ENCODE measurements at places on chromosomes 6 and 20.
A peak's percentile ranks its signal among the peaks of the same experiment; 100 is the strongest.

DNA sequence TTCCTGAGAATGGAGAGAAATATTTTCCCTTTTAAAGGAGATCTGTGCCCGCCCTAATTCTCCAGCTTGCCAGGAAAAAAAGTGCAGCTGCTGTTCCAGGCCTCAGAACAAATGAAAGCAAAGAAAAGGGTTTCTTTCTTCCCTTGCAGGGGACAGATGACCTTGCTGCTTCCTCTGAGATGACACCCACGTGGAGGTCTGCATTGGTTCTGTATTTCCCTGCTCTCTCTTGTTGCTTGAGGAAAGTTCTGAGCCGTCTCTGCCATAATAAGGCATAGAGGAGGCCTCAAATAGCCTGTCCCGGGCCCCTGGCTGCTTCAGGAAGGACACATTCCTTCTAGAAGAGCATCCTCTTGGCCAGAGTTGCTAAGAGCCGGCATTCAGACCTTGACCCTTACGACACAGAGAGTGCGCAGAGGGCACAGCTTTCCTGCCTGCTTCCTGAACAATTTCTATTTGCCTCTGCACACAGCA lies 501.8 kb upstream of the SULF2 start:
- H3K4me3 ChIP-seq, result no peak overlapping the region
- H3K27me3 ChIP-seq, result no peaks in the 10 kb centered on the region
- no peaks in the 10 kb centered on the region for H3K36me3 ChIP-seq
- peak; percentile 72 for DNase-seq
- H3K4me1 ChIP-seq, result peaks cover 24% of the 10 kb centered on the region

- H3K27ac ChIP-seq, result no peak overlapping the region
- no peaks in the 10 kb centered on the region for H3K4me1 ChIP-seq
- no peaks in the 10 kb centered on the region for H3K36me3 ChIP-seq
- no peaks in the 10 kb centered on the region for H3K27me3 ChIP-seq
- no peak for DNase-seq
These were observed 71.2 kb downstream of the KIAA0319 start for GRCh38 chr6:24574809-24575208.

DNA sequence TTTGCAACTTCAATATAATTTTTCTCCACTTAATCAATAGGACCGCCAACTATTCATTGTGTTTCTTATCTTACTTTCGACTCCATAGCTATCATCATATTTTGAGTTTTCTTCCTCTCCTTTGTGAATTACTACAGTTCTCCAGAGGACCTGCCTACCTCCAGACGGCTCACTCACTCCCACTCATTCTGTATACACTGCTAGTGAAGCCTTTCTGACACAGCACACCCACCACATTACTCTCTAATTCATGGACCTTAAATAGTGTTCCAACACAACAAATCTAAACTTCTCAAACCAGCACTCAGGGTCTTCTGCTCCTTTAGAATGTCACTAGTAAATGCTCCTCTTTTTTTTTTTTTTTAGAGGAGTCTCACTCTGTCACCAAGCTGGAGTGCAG lies 23.8 kb downstream of the FKBP5 start:
- peak overlapping the region; percentile 72 for H3K27ac ChIP-seq
- no peak for DNase-seq
- no peak overlapping the region for H3K4me3 ChIP-seq

DNA sequence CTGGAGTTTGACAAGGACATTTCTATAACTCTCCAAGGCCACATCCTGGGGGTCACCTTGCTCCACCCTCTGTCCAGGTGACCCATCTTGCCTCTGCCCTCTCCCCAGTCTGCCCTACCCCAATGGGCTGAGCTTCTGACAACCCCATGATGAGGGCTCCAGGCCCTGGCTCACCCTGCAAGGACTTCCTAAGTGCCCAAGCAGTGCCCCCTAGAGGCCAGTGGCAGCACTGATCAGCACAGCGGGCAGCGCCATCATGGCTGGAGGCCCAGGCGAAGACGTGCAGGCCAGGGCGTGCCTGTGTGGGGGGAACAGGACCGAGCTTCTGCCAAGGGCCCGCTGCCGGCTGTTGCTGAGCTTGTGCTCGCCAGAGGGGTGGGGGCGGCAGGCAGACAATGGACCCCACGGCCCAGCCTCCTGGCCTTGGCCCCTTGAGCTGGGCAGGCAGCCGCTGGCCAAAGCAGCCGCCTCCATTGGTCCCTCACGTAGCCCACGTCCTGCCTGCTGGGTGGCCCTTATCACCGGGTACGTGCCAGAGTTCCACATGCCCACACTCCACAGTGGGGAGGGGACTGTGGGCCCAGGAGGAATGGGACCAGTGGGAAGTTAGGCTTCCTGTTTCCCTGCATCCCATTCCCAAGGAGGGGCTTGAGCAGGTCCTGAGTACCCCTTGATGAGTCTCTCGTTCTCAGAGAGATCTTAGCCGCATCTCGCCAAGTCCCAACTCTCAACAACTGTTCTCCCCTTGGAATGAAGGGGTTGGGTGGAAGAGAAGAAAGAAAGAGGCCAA lies 64.3 kb downstream of the MRPL14 start:
- H3K4me3 ChIP-seq, result no peak overlapping the region
- H3K36me3 ChIP-seq, result no peaks in the 10 kb centered on the region
- DNase-seq, result no peak
- H3K27me3 ChIP-seq, result no peaks in the 10 kb centered on the region
- peak overlapping the region; percentile 98 for H3K27ac ChIP-seq
- peaks cover 64% of the 10 kb centered on the region for H3K4me1 ChIP-seq

GRCh38 chr6:111687652-111688051 lies 82.0 kb upstream of the TRAF3IP2 start:
- no peaks in the 10 kb centered on the region for H3K36me3 ChIP-seq
- DNase-seq, result no peak
- no peak overlapping the region for H3K27ac ChIP-seq

DNA sequence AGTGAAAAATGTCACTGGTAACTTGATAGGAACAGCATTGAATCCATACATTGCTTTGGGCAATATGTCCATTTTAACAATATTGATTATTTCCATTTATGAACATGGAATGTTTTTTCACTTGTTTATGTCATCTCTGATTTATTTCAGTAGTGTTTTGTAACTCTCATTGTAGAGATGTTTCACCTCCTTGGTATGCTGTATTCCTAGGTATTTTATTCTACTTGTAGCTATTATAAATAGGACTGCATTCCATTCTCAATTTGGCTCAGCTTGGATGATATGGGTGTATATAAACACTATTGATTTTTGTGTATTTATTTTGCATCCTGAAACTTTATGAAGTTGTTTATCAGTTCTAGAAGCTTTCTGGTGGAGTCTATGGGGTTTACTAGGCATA lies 730.3 kb downstream of the DOK5 start:
- DNase-seq, result no peak
- no peak overlapping the region for H3K4me3 ChIP-seq
- no peaks in the 10 kb centered on the region for H3K27me3 ChIP-seq

GRCh38 chr20:59657459-59658046 lies 53.2 kb downstream of the PHACTR3 start:
- no peaks in the 10 kb centered on the region for H3K4me1 ChIP-seq
- H3K36me3 ChIP-seq, result no peaks in the 10 kb centered on the region
- peaks cover 51% of the 10 kb centered on the region for H3K27me3 ChIP-seq
- no peak overlapping the region for H3K27ac ChIP-seq
- DNase-seq, result no peak

- H3K27ac ChIP-seq, result no peak overlapping the region
- DNase-seq, result no peak
- no peaks in the 10 kb centered on the region for H3K36me3 ChIP-seq
- H3K4me3 ChIP-seq, result no peak overlapping the region
- no peaks in the 10 kb centered on the region for H3K27me3 ChIP-seq
- H3K4me1 ChIP-seq, result no peaks in the 10 kb centered on the region
These were observed 196.2 kb downstream of the PAX1 start for GRCh38 chr20:21901470-21902275.

- no peak overlapping the region for H3K4me3 ChIP-seq
- H3K4me1 ChIP-seq, result no peaks in the 10 kb centered on the region
- no peak overlapping the region for H3K27ac ChIP-seq
- H3K36me3 ChIP-seq, result no peaks in the 10 kb centered on the region
- DNase-seq, result no peak
These were observed 112.9 kb upstream of the PDE7B start for GRCh38 chr6:135738636-135739035.

- peaks cover 31% of the 10 kb centered on the region for H3K4me1 ChIP-seq
- H3K27ac ChIP-seq, result no peak overlapping the region
- no peak overlapping the region for H3K4me3 ChIP-seq
- H3K36me3 ChIP-seq, result 0 out of 2 replicates have a peak, but pooled peaks cover 3% of the 10 kb centered on the region
- no peaks in the 10 kb centered on the region for H3K27me3 ChIP-seq
These were observed 36.7 kb downstream of the DTNBP1 start for GRCh38 chr6:15626160-15626559.

GRCh38 chr6:86477500-86478148 lies 459.7 kb upstream of the HTR1E start:
- no peak overlapping the region for H3K4me3 ChIP-seq
- no peak for DNase-seq
- H3K27ac ChIP-seq, result no peak overlapping the region
- H3K36me3 ChIP-seq, result no peaks in the 10 kb centered on the region

DNA sequence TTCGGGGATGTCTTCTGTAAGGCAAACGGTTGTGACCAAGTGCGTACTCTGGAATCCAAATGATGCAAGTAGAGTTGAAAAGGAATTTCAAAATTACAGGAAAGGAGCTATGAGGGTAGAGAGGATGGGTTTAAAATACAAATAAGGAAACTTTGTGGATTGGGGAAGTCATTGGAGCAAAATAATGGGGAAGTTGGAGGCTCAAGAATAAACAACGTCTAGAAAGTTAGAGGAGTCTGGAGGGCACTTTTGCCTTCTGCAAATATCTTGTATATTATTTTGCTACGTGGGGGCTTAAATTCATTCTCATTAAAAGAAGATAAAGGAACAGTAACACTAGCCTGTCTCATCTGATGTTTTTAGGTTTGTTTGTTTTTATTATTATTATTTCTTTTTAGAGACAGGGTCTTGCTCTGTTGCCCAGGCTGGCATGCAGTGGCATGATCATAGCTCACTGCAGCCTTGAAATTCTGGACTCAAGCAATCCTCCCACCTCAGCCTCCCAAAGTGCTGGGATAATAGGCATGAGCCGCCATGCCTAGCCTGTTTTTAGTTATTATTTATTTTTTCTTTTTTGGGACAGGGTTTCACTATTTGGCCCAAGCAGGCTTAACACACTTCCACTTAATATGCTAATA lies 55.0 kb upstream of the TNFAIP3 start:
- DNase-seq, result no peak
- H3K27ac ChIP-seq, result peak overlapping the region; percentile 93
- no peaks in the 10 kb centered on the region for H3K27me3 ChIP-seq
- peaks cover 52% of the 10 kb centered on the region for H3K4me1 ChIP-seq
- no peak overlapping the region for H3K4me3 ChIP-seq
- H3K36me3 ChIP-seq, result no peaks in the 10 kb centered on the region

DNA sequence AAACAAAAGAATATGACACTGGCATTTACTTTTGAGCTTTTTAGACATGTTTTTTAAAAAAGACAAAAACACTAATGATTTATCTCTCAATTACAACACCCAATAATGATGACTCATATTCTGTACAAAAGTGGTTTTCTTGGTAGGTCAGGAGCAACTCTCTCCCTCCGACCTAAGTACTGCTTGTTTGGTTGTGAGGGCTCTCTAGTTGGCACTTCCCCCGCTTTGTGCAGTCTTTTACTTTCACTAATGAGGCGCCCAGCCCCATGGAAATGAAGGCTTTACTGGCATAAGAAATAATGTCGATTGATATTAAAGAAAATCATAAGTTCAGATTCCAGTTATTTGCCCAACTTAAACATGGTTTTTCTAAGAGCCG lies 1.3 kb downstream of the KPNA5 start:
- H3K27me3 ChIP-seq, result no peaks in the 10 kb centered on the region
- no peak for DNase-seq
- H3K4me3 ChIP-seq, result peak overlapping the region; percentile 82
- peaks cover 12% of the 10 kb centered on the region for H3K4me1 ChIP-seq
- H3K36me3 ChIP-seq, result no peaks in the 10 kb centered on the region
- H3K27ac ChIP-seq, result no peak overlapping the region

DNA sequence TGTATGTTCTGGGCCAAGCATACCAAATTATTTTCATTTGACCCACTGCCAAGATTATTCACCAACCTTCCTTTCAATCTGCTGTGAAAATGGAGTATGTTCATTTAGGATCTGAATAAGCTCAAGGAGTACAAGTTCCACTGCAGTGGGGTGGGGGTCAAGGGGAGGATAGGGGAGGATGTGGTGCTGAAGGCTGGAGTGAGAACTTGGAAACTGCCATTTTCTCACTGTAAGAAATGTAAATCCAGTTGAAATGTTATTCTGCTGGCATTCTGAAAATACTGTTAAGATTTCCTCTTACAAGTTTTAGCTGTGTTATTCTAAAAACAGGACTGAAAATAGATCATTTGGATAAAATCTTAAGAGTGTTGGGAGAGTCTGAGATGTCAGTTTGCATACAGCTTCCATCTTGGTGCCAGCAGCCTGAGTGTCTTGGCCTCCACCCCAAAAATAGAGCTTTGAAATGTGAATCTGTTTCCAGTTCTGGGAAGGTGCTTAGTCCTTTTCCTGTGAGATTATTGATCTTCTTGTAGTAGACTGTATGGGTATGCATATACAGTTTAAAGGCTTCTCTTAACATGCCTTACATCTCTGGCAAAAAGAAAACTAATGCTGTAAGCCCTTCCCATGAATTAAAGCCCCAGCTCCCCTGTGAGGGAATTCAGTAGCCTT lies 84.3 kb downstream of the CTNNBL1 start:
- H3K36me3 ChIP-seq, result peaks cover 48% of the 10 kb centered on the region
- no peaks in the 10 kb centered on the region for H3K27me3 ChIP-seq
- no peak overlapping the region for H3K4me3 ChIP-seq
- no peak overlapping the region for H3K27ac ChIP-seq
- DNase-seq, result no peak

- no peak for DNase-seq
- H3K27me3 ChIP-seq, result no peaks in the 10 kb centered on the region
- H3K4me3 ChIP-seq, result no peak overlapping the region
- no peaks in the 10 kb centered on the region for H3K36me3 ChIP-seq
- H3K27ac ChIP-seq, result no peak overlapping the region
- no peaks in the 10 kb centered on the region for H3K4me1 ChIP-seq
These were observed 374.2 kb downstream of the ZFAND3 start for GRCh38 chr6:38193481-38194281.

GRCh38 chr20:61443443-61444126 lies 191.5 kb downstream of the CDH4 start:
- H3K4me1 ChIP-seq, result peaks cover 32% of the 10 kb centered on the region
- H3K36me3 ChIP-seq, result no peaks in the 10 kb centered on the region
- no peak for DNase-seq
- H3K27ac ChIP-seq, result no peak overlapping the region

- peak overlapping the region; percentile 99 for H3K27ac ChIP-seq
- H3K27me3 ChIP-seq, result no peaks in the 10 kb centered on the region
- H3K36me3 ChIP-seq, result no peaks in the 10 kb centered on the region
- no peak overlapping the region for H3K4me3 ChIP-seq
- no peak for DNase-seq
These were observed 106.4 kb upstream of the SGK1 start for GRCh38 chr6:134424165-134424797.

GRCh38 chr6:170553534-170554012 lies 466 bp upstream of the PSMB1 start:
- peak overlapping the region; percentile 52 for H3K27ac ChIP-seq
- no peaks in the 10 kb centered on the region for H3K27me3 ChIP-seq
- H3K4me1 ChIP-seq, result peaks cover 11% of the 10 kb centered on the region
- H3K36me3 ChIP-seq, result peaks cover 55% of the 10 kb centered on the region
- no peak for DNase-seq
